ENCODE measurements at places on chromosomes 6 and 20. TPM values are rescaled to one million over a fixed set of nuclear protein-coding genes. Genes with fewer than 3 reads are reported as not detected.

The VWA7 gene
- 3.0 TPM for total RNA-seq

The SUMO4 gene
- 10.1 TPM for total RNA-seq

The PLN gene
- total RNA-seq = not detected

The CST1 gene
- total RNA-seq = not detected

The PKIB gene
- not detected for total RNA-seq

The PLAGL1 gene
- total RNA-seq = 14.6 TPM

The BMP7 gene
- 0.07 TPM for total RNA-seq

The POM121L2 gene
- total RNA-seq = not detected

The SPATS1 gene
- not detected for total RNA-seq

The SLC22A2 gene
- not detected for total RNA-seq

All from activated CD4-positive, alpha-beta T cell treated with anti-CD3 and anti-CD28 coated beads, Interleukin-2, amount 10 ng/mL, durations not matched to agents 24 days and 14 days (primary cell).